ENCODE measurements at places on chromosomes 12 and 14.

DNA sequence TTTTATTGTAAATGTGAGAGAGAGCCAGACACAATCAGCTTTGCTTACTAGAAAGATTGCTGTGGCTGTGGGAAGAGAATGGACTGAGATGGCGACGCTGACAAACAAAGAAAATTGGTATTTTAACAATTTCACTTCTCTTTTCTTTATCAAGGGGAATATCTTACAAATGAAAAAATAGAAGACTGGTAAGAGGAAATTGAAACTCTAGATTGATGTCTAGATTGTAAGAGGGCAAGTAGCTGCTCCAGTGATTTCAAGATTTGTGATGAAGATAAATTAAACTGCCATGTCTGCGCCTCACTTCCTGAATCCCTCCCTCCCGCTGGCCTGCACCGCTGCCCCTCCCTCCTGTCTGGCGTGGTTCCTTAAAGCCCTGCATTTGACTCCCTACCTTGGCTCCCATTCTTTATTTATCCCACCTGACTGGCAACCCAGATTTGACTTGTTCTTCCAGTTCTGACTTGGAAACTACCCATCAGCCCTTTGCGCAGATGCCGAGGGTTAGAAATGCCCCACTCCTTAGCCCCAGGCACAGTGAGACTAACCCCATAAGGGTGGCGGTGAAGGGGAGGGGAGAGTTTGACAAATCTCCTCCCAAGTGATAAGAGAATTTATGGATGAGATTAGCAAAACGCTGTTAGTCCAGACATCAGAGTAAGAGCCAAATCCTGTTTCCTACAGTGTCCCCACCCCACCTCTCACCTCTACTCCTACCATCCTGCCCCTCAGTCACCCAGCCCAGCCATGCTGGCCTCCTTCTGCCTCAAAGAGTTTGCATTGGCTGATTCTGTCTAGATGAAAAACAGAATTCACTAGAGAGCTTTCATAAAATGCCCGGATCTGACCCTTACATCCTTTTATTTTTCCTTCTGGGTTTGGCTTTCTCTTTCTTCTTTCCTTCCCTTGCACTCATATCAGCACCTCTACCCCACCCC, 125.3 kb upstream of the ATF7IP start:
- no peak for DNase-seq

GRCh38 chr12:77686760-77687159, 143.9 kb upstream of the NAV3 start:
- no peak for DNase-seq

DNA sequence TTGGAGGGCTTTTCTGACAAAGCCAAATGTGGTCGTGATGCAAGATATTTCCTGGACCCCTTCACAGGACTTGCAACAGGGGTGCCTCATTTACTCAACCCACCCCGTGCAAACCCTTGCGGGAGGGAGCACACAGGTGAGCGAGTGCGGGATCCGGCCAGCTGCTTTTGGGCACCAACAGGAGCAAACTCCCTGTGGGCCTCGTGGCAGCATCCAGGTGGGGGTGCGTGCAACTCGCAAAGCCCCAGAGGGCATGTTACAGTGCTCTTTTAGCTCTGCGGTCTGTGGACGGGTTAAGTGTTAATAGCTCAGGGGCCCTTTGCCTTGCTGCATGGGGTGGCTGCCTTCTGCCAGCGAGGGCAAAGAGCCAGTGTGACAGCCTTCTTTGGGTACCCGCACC, 707.6 kb upstream of the MDGA2 start:
- DNase-seq = no peak

- no peak for DNase-seq
Observed at GRCh38 chr12:94722664-94723063, 72.3 kb upstream of the TMCC3 start.

DNA sequence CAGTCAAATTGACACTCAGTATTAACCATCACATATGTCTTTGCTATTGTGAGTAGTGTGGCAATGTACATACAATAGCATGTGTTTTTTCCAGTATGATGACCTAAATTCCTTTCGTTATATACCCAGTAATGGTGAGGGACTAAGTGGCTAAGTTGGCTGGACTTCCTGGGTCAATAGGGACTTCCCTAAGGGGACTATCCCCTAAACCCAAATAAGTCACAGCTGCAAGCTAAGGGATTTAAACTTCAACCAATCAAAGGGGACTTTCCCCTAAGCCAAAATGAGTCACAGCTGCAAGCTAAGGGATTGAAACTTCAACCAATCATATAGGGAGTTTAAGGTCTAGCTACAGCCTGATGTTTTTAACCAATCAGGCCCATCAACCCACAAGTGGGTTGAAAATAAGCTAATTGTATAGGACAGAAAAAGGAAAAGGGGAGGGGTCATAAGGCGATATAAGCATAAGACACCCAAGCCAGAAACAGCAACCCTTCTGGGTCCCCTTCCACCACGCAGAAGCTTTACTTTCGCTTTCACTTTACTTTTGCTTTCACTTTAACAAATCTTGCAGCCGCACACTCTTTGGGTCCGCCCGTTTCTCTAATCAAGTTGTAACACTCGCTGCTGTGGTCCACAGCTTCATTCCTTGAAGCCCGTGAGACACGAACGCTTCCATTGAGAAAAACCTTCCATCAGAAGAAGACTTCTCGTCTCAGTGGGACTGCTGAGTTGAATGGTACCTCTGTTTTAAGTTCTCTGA, 404.4 kb downstream of the FLRT2 start:
- peak; percentile 88 for DNase-seq

DNA sequence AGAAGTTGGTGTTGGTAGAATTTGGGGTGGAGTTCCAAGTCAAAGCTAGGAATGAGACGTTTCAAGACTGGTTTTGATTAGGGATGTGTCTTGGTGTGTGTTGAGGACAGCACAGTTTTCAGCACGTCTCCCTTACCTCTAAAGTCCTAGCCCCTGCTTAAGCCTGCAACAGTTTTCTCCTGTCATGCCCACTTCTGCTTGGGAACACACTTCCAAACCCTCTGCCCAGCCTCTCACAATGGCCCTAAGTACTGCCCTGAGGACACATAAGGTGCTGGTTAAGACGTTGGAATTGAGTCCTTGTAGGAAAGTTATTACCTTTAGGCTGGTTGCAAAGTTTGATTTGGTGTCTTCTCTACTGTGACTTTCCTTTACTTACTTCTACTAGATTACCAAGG, 710 bp upstream of the BMAL2 start:
- no peak for DNase-seq
